Prostate gland (tissue), 2 donors: ENCODE measurements at places on chromosomes 2 and 18. TPM values are rescaled to one million over a fixed set of nuclear protein-coding genes. Genes with fewer than 3 reads are reported as not detected.

DNA sequence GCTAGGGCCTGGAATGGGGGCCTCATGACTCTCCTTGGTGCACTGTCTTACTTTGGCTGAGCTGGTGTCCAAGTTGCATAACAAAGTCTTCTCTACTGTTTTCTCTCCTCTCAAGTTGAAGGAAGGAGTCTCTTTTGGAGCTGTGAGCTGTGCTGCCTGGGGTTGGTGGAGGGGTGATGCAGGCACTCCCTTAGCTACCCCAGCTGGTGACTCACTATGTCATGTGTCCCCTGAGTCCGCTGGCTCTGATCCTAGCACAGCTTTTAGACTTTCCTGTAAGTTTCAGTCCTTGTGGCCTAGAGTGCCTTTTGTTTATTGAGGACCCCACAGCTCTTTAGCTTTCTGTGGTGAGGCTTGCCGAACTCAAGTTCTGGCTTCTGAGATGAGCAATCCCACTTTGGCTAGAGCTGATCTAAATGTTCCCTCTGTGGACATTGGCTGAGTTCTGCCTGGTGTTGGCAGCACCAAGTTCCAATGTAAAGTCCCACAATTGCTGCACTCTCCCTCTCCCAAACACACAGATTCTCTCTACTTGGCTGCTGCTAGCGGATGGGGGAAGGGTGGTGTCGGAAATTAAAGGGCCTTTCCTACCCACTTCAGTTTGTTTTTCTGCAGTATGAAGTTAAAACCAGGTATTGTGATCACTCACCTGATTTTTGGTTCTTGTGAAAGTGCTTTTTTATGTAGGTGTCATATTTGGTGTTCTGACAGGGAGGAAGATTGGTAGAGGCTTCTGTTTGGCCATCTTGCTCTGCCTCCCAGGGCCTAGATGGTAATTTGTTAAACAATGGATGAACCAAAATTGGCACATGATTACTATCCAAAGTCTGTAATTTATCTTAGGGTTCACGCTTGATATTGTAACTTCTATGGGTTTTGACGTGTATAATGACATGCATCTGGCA lies 83.2 kb downstream of the COMMD1 start:
- H3K4me1 ChIP-seq = no peaks in the 10 kb centered on the region
- no peak overlapping the region for H3K27ac ChIP-seq
- H3K4me3 ChIP-seq = no peak overlapping the region
- DNase-seq = no peak
- H3K36me3 ChIP-seq = no peaks in the 10 kb centered on the region

- H3K27ac ChIP-seq = no peak overlapping the region
- no peaks in the 10 kb centered on the region for H3K27me3 ChIP-seq
- no peak overlapping the region for H3K4me3 ChIP-seq
- H3K36me3 ChIP-seq = no peaks in the 10 kb centered on the region
- no peaks in the 10 kb centered on the region for H3K4me1 ChIP-seq
Measured at GRCh38 chr2:226439337-226439736, 360.3 kb downstream of the IRS1 start.

DNA sequence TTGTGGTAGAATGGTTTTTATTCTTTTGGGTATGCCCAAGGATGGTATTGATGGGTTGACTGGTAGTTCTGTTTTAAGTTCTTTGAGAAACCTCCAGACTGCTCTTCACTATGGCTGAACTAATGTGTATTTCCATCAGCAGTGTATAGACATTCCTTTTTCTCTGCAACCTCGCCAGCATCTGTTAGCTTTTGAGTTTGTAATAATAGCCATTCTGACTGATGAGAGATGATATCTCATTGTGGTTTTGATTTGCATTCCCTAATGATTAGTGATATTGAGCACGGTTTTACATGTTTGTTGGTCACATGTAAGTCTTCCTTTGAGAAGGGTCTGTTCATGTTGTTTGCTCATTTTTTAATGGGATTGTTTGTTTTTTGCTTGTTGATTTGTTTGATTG lies 1348.7 kb upstream of the NXPH2 start:
- no peaks in the 10 kb centered on the region for H3K36me3 ChIP-seq
- H3K4me1 ChIP-seq = no peaks in the 10 kb centered on the region
- no peak for DNase-seq
- no peak overlapping the region for H3K4me3 ChIP-seq

GRCh38 chr2:1415501-1415900 lies 2.2 kb downstream of the TPO start:
- no peaks in the 10 kb centered on the region for H3K27me3 ChIP-seq
- no peaks in the 10 kb centered on the region for H3K36me3 ChIP-seq
- H3K27ac ChIP-seq = no peak overlapping the region
- H3K4me1 ChIP-seq = no peaks in the 10 kb centered on the region
- H3K4me3 ChIP-seq = no peak overlapping the region

GRCh38 chr18:74132201-74132600 lies 15.4 kb downstream of the FBXO15 start:
- no peak for DNase-seq
- no peaks in the 10 kb centered on the region for H3K27me3 ChIP-seq
- H3K4me3 ChIP-seq = no peak overlapping the region
- no peaks in the 10 kb centered on the region for H3K36me3 ChIP-seq

CNOT9 gene
- 31.7 TPM for total RNA-seq

- no peak overlapping the region for H3K27ac ChIP-seq
- no peak overlapping the region for H3K4me3 ChIP-seq
- no peaks in the 10 kb centered on the region for H3K36me3 ChIP-seq
- peaks cover 2% of the 10 kb centered on the region for H3K27me3 ChIP-seq
- no peak for DNase-seq
Measured at GRCh38 chr2:176961775-176962619, 250.6 kb upstream of the HNRNPA3 start.

DNA sequence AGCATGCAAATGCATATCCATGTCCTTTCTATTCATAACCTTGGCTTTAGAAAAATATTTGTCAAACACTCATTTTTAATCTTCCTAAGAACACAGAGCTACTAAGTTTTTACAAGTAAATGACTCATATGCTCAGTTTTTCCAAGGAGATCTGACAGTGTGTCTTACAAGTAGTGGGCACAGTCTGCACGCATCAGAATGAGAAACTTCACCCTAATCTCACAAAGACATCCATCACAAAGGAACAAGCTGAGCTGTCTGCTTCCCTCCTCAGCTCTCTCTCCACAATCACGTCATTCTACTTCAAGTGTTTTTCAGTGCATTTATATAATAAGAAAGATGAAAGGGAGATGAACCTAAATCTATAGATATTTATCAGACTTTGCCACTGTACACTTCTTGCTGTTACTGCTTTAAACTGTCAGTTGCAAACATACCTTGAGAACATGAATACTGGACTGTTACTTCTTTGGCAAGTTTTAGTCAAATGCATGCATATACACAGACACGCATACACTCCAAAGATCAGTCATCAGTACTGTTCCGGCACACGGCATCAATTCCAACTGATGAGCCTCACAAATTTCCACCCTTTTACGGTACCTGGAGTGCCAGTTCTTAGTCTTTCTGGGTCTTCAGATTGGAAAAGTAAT lies 75.7 kb downstream of the RBMS1 start:
- H3K4me1 ChIP-seq = no peaks in the 10 kb centered on the region
- no peaks in the 10 kb centered on the region for H3K36me3 ChIP-seq
- H3K4me3 ChIP-seq = no peak overlapping the region
- DNase-seq = no peak
- H3K27ac ChIP-seq = no peak overlapping the region
